ENCODE measurements at places on chromosomes 6 and 20.

GRCh38 chr20:6909608-6910007, 142.1 kb downstream of the BMP2 start:
- no peak for DNase-seq

GRCh38 chr6:124660185-124660584, 302.1 kb upstream of the RNF217 start:
- DNase-seq: no peak

DNA sequence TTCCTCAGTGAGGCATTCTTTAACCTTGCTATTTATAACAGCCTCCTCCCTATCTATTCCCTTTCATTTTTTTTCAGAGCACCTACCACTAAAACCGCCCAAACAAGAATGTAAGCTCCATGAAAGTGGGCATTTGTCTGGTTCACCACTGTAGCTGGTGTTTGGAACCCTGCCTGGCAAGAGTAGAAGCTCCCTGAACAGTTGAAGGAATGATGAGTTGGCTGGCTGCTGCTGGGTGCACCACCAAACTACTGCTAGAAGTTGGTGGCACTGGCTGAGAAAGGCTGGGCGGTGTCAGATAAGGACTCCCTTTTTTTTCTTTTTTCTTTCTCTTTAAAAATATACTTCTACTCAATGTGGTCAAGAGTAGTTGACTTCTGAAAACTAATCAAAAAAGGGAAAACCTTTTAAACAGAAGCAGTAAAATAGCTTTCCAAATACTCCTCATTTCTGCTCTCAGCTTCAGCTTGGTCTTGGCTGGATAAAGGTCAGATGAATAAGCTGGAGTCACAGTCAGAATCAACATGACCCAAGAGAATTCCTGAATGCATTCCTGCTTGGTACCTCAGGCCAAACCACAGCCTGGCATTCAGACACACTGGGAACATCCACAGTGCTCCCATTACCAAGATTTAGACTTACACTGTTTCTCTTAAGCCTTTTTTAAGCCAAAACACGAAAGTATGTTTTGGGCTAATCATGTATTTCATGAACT, 38.0 kb downstream of the RTN4IP1 start:
- no peak for DNase-seq

DNA sequence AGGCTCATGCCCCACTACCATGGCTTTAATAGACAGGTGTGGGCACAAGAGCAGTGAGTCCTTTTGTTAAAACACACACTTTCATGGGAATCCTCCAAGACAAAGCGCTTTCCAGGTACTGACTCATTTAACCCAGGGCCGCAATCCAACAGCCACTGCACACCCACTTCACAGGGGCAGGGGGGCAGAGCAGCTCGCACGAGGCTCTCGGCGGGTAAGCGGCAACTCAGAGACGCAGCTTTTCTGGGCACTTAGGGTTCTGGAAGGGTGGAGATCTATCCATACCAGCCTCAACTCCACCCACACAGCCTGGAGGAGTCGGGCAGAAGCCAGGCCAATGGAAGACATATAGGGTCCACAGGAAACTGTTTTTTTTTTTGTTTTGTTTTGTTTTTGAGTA, 28.6 kb downstream of the PSMG4 start:
- DNase-seq: no peak

GRCh38 chr20:59804347-59804746, 129.1 kb downstream of the SYCP2 start:
- DNase-seq: no peak

GRCh38 chr20:21840991-21841390, 135.5 kb downstream of the PAX1 start:
- DNase-seq: no peak

DNA sequence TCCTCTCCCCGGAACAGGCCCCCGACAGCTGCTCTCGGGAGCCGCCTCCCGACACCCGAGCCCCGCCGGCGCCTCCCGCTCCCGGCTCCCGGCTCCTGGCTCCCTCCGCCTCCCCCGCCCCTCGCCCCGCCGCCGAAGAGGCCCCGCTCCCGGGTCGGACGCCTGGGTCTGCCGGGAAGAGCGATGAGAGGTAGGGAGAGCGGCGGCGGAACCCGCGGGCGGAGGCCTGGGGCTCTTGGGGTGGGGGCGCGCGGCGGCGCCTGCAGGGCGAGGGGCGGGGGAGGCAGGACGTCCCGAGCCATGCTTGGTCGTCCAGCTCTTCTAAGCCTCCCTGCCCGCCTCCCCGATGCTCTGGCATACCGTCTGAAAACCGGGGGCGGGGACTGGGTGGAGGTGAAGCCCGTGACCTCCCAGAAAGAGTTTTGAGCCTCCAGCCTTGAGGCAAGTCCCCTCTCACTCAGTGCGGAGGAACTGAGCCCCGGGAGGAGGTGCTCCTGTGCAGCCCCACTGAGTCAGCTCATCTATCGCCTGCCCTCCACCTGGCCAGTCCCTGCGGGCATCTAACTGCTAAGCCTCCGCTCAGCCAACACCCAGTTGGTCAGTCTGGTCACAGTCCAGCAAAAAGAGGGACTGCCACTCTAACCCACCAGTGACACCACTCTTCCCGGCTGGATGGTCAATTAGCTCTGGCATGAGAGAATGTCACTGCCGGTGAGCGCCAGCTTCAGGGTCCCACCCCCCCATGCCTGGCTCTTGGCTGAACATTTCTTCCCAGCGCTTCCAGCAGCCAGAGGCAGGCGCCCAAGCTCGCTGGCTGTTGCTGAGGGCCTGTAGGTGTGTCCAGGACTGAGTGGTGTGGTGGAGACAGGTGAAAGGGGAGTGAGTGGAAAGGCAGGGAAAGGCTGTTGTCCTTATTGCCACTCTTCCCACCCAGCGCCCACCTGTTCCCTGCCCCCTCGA, 482 bp downstream of the DDR1 start:
- DNase-seq: no peak

DNA sequence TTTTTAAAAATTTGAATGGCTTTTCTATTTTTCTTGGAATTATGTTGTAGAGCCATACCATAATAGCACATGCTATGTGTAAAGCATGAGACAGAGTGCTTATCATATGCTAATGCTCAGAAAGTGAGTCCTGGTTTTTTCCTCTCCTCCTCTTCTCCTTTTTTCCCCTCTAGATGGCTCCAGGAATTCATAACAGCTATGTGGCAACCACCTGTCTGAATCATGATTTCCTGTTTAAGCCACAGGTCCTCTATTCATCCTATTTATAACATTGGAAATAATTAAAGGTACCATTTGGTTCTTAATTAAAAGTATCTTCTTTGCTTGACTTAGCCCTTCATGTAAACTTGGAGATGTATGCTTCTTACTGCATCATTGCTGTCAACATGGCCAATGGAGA, 260.0 kb upstream of the MAP3K7 start:
- no peak for DNase-seq

DNA sequence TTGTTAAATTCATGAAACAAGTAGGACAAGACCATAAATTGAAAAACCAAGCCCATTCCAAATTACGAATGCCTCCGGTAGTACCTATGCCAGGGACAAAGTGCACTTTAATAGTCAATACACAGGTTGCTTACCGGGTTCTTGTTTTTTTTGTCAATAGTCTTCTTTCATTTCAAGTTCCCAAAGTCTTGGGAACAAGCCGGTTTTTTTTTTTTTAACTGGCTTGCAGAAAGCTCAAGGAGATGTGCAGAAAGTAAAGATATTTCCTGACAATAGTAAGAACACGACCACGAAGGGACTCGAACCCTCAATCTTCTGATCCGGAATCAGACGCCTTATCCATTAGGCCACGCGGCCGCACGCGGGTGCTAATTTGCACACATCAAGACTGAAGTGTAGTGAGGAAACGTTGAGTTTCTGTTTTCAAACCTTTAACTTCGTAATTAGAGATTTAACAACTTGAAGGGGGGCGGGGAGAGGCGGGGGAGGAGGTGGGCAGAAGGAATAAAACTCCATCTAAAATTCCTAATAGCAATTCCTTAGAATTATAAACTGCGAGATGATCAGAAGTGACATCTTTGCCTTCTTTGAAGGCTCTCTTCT, 181.0 kb downstream of the TRIM27 start:
- DNase-seq: no peak
